ENCODE measurements at places on chromosomes 12 and 14.

DNA sequence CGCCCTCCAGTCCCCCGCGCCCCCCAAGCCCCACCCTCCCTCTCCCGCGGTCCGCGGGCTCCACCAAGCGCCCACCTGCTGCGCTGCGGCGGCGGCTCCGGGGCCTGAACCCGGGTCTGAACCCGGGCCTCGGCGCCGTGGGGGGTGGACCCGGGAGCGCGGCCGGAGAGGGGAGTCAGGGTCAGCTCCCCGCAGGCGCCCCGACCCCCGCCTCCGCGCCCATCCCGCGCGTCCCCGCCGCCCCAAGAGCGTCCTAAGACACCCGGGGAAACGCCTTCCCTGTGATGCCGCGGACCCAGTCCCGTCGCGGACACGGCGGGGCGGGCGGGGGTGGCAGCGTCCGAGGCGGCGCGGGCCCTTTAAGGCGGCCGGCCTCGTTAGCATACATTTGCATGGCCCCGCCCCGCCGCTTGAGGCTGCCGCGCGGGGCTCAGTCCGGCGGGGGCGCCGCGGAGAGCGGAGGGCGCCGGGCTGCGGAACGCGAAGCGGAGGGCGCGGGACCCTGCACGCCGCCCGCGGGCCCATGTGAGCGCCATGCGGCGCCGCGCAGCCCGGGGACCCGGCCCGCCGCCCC lies at the start of gene MMP17:
Gene MMP17 (plus strand): TSS at position 433 of the 574 bp plus-strand sequence. CDS start 102 bp downstream, at position 535.
- DNase-seq: peak; percentile 82

DNA sequence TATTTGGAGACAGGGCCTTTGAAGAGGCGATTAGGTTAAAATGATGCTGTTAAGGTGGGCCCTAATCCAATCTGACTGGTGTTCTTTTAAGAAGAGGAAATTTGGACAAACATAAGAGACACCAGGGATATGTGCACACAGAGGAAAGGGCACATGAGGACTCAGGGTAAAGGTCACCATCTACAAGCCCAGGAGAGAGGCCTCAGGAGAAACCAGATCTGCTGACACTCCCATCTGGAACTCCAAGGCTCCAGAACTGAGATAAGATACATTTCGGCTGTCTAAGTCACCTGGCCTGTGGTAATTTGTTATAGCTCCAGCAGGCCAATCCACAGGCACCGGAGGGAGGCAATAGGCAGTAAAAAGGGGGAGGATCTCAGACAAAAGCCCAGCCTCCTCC lies 48.6 kb downstream of the KICS2 start:
- DNase-seq: no peak

- peak; percentile 54 for DNase-seq
Measured at GRCh38 chr14:46490238-46490685, 161.3 kb downstream of the RPL10L start.

DNA sequence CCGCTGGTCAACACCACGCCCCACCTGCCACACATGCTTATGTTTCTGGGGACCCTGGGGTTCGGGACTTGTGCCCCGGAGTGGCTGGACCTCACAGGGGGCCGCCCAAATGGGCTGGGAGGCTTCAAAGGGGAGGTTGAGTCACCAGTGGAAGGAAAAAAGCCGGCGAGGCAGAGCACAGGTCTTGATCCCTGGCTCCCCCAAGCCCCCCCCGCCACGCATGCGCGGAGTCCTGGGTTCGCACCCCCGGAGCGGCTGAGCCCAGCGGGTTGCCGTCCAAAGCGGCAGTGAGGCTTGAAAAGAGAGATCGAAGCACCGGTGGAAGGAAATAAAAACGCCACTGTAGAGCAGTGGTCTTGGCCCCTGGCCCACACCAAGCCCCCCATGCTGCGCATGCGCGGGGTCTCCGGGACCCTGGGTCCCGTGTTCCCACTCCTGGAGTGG lies 313.5 kb downstream of the ALG10 start:
- no peak for DNase-seq

DNA sequence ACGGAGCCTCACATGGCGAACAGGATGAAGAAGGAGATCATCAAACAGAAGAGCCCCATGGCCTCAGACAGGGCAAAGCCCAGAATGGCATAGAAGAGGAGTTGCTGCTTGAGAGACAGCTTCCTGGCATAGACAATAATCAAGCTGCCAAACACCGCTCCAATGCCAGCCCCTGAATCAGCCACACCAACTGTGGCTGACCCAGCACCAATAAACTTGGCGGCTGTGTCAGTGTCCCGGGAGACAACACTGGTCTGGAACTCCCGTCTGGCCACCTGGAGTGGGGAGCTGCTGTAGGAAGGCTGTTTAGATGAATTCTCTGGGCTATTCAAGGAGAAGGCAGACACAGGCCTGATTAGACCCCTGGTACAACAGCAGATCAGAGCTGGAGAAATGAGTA lies 100.1 kb downstream of the HEATR5A start:
- no peak for DNase-seq

DNA sequence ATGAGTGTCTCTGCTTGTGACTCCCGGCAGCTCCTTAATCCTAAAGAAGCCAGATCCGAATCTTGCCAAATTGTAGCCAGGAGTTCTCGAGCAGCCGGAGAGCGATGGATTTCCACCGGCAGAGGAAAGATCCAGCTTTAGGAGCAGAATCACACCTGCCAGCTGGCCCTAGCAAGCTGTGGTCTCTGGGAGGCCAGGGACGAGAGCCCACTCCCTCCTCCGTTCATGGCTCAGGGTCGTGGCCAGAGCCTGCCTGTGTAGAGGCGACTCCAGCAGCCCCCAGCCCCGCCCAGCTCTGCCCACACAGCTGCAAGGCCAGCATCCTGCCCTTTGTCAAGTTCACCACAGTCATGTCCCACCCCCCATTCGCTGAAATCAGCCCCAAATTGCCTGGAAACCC lies 121.0 kb downstream of the SCARB1 start:
- DNase-seq: no peak

DNA sequence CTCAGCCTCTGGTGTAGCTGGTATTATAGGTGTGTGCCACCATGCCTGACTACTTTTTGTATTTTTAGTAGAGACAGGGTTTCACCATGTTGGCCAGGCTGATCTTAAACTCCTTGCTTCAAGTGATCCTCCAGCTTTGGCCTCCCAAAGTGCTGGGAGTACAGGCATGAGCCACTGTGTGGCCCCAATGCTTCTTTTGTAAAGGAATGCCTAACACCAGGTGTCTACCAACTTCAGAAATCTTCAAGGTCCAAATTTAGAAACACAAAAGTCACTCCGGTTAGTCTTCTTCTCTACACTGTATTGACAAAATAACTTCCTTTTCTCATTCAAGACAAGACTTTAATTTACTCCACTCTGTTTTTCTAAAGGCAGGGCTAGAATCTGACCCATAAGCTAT lies 188.7 kb downstream of the PRKD1 start:
- no peak for DNase-seq

- DNase-seq: no peak
Measured at GRCh38 chr12:94707036-94707435, 56.7 kb upstream of the TMCC3 start.

DNA sequence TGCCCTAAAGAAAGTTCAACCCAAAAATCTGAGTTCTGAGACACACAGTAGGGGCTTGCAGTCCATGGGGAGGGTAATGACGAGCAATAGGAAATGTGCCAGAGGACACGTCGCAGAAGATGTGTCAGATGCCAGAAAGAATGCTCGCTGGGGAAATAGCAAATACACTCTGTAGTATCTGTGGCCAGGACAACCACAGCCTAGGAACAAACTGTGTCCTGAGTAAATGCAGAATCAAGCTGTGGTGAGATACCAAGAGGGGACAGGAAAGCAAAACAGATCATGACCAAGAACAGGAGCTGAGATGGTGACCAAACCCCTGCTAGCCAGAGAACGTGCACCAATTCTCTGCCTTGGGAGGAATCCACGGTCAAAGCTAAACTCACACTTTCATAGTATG lies 9.1 kb downstream of the CRACR2A start:
- peak; percentile 66 for DNase-seq

- DNase-seq: no peak
Measured at GRCh38 chr12:110766311-110767154, 23.8 kb upstream of the PPP1CC start.

DNA sequence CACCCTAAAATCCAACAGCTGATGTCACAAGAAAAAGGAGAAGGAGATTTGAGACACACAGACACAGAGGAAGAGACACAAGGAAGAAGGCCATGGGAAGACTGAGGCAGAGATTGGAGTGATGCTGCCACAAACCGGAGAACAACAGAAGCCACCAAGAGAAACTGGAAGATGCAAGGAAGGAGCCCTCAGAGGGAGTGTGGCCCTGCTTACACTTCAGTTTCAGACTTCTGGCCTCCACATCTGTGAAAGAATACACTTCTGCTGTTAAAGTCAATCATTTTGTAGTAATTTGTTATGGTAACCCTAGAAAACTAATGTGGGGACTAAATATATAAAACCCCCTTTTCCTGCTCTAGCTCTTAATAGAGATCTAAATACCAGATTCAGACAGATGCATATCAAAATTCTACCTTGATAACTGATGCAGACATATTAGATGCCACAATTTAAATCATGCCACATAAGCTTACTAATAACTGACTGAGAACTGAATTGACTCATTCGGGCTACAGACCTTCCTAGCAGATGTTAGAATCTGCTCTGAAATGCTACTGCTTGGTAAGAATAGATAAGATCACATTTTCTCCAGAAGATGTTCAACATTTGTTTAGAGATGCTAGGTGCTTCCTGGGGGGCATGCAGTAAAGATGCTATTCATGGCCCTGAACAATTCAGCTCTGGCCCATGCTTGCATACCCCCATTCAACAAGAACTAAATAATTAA lies 113.1 kb upstream of the CCND2 start:
- peak; percentile 59 for DNase-seq

GRCh38 chr12:107677671-107678070 lies 7.9 kb upstream of the PWP1 start:
- no peak for DNase-seq

GRCh38 chr14:100875126-100875525 lies 28.4 kb downstream of the RTL1 start:
- no peak for DNase-seq

GRCh38 chr12:25152055-25152454 lies 42.9 kb downstream of the DNAI7 start:
- no peak for DNase-seq

- DNase-seq: no peak
Measured at GRCh38 chr14:79698298-79698711, 513.0 kb downstream of the DIO2 start.

DNA sequence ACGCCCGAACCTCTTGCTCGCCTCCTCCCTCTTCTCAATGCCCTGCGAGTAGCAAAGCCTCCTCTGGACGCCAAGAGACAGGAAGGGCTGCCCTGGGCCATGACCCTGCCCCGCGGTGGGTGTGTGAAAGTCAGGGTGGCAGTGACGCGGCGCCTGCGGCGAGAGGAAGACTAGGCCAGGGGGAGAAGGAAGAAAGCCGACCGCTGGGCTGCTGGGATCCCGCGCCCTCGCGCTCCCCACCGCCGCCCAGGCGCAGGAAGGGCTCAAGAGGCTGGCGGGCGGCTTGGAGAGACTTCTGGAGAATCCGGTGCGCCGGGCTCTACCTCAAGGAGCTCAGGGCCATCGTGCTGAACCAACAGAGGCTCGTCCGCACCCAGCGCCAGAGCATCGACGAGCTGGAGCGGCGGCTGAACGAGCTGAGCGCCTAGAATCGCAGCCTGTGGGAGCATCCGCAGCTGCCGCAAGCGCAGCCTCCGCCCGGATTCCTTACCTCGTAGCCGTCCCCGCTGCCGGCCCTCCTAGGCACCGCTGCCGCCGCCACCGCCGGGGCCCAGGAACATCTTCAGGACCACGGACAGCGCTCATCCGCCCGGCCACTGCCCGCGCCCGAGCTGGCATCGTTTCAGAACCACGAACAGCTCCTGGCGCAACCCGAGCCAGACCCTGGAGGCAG lies 105.0 kb upstream of the PRB2 start:
- DNase-seq: peak; percentile 95

GRCh38 chr14:54627219-54627539 lies 60.3 kb downstream of the SAMD4A start:
- no peak for DNase-seq

- DNase-seq: no peak
Measured at GRCh38 chr12:59375633-59376032, 220.2 kb upstream of the SLC16A7 start.

DNA sequence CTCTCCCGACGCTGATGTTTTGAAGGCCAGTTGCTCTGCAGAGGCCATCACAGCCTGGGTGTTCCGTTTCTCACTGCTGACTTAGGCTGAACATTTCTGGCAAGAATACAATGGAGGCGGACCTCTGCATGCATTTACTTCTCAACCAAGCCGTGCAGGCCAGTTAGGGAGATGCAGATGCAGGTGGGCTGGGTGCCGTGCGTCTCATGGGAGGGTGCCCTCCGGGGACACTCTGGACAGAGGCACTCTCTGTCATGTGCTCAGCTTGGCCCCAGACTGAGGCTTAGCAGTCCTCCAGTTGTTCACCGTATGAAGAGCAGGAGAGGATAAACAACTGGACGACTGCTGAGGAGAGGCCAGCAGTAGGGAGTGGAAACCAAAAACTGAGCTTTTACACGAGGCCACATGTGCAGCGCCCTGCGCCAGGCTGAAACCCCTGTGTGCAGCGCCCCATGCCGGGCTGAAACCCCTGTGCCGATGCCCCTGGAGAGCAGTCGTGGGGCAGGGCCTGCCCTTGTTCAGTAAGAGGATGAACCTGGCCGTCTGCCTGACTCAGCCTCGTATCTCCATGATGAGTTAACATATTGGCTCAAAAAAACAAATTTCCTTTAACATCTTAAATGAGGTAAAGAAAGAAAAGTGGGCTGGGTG lies 32.3 kb downstream of the DDX51 start:
- DNase-seq: no peak

DNA sequence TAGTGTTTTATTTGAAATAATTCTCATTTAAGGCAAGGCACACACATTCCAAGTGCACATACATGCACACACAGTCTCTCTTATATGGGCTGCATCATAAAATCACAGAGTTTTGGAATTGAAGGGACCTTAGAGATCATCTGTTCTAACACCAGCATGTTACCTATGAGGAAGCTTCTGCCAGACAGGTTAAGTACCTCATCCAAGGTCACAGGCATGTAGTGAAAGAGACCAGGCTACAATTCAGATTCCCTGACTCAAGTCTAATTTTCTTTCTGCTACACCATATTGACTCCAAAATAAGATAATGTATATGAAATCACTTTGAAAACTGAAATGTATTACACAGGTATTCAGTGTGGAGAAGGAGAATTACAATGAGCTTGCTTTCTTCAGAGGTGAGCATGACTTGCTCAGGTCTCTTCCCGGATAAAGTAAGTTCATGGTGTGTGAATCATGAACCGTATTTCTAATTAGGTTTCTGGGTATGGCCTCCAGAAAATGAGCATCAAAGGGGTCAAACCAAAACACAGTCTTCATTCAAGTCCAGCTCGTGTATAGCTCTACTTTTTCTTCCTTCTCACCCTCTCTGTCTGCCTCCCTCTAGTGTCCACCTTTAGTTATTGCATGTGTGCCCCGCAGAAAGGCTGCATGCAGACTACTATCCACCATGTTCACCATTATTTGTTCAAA lies 411.9 kb downstream of the FUT8 start:
- peak; percentile 91 for DNase-seq
